ENCODE measurements at places on chromosomes 2 and 18.

- no peak for DNase-seq
These were observed 183.9 kb upstream of the KLHL14 start for GRCh38 chr18:32956591-32957315.

DNA sequence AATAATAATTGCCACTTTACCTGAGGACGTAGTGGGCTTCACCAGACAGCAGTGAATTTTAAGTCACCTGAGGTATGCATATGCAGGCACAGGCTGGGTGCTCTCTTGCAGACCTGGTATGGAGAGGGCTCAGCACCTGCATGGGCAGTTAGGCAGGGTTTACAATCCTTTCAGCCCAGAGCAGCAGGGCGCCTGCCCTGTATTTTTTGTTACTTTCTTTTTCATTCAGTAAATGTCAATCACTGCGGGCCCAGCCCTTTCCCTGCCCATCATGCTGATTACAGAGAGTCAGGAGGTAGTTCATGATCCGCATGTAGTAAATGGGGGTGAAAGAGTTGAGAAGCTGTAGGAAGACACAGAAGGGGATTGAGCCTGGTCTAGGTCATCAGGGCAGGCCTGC is 147.0 kb upstream of the ALPP start:
- DNase-seq = no peak

- DNase-seq = no peak
These were observed 355.0 kb upstream of the LYPD1 start for GRCh38 chr2:133025004-133025403.

DNA sequence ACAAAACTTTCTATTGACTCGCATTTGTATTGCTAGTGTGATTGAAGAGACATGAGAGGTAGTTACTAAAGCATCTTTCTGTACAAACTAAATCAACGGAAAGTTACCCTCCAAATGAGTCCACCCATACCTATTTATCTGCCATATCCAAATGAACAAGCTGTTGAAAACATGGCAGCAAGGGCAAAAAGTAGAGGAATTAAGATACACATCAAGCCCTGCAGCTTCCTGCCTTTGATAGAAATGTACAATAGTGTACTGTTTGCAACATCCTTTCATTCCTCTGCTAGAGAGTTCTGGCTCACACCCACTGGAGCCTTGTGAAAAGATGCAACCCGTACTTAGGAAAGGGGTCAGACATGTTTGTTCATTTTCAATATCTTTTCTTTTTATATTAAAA is 122.5 kb downstream of the ERBB4 start:
- DNase-seq = no peak

DNA sequence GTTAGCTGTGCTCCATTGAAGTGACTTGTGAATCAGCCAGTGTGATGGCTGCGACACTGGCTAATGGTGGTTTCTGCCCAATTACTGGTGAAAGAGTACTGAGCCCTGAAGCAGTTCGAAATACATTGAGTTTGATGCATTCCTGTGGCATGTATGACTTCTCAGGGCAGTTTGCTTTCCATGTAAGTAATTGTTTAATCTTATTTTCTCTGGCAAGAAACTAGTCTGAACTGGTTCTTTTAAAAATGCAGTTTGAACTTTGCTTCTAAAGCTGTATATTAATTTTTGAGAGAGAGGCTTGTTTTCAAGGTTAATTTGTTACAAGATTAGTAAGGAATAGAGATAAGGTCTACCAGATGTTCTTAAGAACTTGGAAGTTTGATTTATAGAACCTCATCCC is 46.7 kb downstream of the GLS start:
- no peak for DNase-seq

- no peak for DNase-seq
These were observed 752.9 kb upstream of the HS6ST1 start for GRCh38 chr2:129071531-129071930.

DNA sequence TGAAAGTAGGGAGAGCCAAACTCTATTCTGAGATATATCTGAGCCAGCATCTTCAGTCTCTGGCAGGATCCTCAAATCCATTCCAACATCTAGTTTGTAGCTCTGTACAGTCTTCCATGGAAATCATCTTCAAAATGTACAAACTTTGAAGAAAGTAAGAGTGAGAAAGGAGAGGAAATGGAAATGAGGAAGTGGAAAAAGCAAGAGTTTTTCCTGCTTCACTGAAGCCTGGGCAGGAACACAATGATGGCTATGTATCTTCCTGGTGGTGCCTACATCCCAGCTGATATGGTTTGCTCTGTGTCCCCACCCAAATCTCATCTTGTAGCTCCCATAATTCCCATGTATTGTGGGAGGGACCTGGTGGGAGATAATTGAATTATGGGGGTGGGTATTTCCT is 4.1 kb upstream of the RPIA start:
- no peak for DNase-seq

DNA sequence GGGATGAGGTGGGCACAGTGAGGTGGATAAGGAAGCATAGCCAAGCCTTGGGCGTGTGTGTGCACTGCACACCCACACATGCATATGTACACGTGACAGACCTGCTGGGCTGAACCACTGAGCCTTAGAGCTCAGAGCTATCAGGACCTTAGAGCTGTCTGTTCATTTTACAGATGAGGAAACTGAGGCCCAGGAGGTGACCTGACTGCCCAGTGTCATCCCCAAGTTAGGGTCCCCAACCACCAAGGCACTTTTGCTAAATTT is 8.2 kb upstream of the SNED1 start:
- no peak for DNase-seq

DNA sequence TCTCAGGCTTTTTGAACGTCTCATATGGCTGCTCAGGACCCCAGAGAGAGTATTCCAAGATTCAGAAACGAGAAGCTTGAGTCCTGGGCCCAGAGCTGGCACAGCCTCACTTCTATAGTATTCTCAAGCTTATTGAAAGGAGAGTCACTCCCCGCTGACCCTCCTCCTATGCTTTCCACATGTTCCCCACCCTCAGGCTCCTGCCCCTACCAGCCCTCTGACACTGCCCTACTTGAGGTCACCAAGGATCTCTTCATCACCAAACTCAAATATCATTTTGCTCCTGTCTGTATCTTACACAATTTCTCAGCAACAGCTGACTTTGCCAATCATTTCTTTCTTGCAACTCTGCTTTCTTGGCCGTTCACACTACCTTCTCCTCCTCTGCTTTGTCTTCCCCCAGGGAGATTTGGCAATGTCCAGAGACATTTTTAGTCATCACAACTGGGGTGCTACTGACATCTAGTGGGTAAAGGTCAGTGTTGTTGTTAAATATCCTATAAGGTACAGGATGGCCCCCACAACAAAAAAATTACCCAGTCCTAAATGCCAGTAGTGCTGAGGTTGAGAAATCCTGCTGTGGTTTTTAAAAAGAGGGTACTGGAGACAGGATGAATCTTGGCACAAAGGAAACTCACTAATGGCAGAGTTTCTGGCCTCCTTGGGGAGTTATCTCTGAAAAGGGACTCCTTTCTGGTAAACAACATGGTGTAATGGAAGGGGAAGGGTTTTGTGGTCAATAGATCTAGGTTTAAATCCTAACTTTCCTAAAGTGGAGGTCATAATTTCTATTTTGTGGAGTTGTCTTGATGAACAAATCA is 26.9 kb upstream of the INSIG2 start:
- no peak for DNase-seq

GRCh38 chr2:96082211-96083063 is 33.9 kb downstream of the ADRA2B start:
- DNase-seq = no peak

GRCh38 chr2:151672277-151672676 is 62.0 kb downstream of the NEB start:
- DNase-seq = no peak

DNA sequence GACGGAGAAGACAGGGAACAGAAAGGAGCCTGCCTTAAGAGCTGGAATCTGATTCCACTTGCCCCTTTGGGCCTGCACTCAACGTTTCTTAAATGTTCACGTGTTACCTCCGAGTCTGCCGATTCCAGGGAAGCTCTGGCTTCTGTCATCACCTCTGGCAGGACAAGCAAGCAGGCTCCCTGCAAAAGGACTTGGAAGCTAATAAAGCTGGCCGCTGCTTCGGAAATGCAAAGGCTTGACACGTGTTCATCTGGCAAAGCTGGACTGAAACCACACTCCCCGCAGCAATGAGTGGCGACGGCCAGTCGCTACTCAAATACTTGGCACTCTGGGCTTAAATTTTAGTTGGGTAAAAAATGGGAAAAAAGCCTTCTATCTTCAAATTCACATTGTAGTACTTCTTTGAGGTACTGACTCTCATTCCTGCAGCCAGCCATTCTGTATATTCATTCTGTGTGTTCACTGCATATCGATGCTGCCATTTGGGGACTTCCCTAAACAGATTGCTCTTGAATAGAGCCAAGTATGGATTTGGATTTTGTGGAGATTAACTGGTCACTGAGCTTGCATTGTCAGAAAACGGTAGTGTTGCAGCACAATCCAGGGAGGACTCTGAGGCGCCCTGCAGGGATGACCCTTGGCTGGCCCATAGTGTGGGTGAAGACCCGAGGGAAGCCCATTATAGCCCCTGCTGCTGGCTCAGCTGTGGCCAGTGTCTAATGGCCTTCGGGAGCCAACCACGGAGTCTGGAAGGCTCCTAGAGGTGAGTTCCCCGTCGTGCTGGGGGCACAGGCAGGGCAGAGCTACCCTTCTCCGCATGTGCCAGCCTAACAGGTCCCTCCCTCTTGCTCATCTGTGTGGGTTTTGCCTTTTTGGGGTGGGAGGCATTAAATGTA is 231.5 kb downstream of the PRKCE start:
- peak; percentile 82 for DNase-seq

DNA sequence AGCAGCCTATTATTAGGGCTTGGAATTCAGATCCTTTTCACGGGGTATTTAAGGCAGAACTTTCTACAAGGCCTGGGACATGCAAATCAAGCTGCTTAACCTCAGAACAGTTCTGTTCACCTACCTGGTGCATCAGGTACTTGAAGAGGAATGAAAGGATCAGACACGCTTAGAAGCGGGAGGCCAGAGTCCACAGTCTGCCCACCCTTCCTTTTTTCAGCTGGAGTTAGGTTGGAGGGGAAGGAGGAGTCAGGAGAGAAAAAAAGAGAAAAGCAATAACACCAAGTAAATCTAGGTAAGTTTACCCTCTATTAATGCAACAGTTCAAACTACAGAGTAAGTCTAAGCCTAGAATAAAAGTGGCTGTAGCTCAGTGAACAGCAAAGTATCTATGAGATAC is 58.6 kb upstream of the NFU1 start:
- no peak for DNase-seq

GRCh38 chr2:67604360-67604759 is 207.2 kb downstream of the ETAA1 start:
- no peak for DNase-seq

- no peak for DNase-seq
These were observed 96.1 kb downstream of the IRS1 start for GRCh38 chr2:226703514-226703913.

Data from right forelimb (tissue), 1 donor.